ENCODE measurements at places on chromosomes 11 and 22.
A peak's percentile ranks its signal among the peaks of the same experiment; 100 is the strongest.

DNA sequence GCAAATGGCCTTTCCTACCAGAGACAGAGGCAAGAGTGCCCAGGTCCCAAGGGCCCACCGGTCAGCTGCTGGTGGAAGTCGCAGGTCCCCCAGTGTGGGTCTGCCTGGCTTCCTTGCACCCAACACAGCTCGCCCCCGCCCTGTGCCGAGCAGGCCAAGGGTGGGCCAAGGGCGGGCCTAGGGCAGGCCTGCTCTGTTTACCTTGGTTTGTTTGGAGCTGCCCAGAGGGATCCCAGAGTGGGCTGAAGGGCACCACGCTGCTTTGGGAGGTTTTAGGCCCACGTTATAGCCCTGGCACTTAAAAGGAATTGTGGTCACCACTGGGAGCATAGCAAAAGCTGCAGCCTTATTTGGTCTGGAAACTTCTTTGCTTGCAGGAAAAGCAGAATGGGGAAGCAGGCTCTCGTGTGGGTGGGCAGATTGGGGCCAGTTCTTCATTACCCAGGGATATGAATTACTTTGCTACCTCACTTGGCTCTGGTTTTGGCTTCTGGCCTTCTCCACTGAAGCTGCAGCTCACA lies 38.0 kb downstream of the MRGPRD start:
- no peak for DNase-seq

- no peak for DNase-seq
Observed at GRCh38 chr11:68081691-68082090, 39.5 kb downstream of the CHKA start.

GRCh38 chr22:46577368-46578249 lies 40.2 kb upstream of the CELSR1 start:
- no peak for DNase-seq

- DNase-seq: no peak
Observed at GRCh38 chr11:78786086-78786485, 211.4 kb upstream of the NARS2 start.

GRCh38 chr11:93715797-93716396 lies 25.4 kb downstream of the TAF1D start:
- no peak for DNase-seq

DNA sequence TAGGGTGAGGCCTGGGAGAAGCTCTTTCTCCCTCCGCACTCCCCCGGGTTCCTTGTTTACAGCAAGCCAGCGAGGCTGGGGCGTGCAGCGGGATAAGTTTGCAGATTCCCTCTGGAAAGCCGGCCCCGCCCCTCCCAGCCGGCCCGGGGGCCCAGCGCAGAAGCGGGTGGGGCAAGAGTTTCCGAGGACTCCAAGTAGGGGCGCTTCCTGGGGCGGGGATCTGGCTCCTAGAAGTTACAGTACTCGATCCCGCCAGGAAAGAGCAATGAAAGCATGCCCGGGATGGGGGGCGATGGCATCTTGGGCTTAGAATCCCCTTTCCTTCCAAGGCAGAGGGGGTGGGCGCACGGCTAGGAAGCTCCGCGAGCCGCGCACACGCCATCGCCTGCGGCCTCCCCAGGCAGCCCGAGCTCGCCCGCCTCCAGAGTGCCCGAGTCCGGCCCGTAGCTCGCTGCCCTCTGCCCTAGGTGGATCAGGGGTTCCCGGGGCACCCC lies 385 bp downstream of the TST start:
- peak; percentile 68 for DNase-seq

DNA sequence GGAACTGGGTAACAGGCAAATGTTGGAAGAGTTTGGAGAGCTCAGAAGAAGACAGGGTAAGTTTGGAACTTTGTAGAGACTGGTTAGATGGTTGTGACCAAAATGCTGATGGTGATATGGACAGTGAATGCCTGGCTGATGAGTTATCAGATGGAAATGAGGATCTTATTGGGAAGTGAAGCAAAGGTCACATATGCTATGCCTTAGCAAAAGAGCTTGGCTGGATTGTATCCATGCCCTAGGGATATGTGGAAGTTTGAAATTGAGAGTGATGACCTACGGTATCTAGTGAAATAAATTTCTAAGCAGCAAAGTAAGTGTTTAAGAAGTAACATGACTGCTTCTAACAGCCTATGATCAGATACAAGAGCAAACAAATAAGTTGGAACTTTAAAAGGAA lies 17.8 kb downstream of the BBOX1 start:
- no peak for DNase-seq

DNA sequence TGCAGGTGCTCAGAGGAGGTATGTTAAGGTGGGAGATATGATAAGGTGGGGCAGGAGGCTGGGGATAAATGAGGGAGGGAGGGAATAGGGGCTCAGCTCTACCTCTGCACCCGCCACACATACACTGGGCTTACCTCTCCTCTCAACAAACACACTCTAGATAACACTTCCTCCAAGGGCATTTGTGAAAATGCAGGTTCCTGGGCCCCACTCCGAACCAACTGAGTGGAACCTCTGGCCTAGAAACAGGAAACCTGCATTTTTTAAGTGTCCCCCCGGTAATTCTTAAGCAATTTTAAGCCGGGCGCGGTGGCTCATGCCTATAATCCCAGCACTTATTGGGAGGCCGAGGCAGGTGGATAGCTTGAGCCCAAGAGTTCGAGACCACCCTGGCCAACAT lies 46.5 kb upstream of the CD5 start:
- no peak for DNase-seq

DNA sequence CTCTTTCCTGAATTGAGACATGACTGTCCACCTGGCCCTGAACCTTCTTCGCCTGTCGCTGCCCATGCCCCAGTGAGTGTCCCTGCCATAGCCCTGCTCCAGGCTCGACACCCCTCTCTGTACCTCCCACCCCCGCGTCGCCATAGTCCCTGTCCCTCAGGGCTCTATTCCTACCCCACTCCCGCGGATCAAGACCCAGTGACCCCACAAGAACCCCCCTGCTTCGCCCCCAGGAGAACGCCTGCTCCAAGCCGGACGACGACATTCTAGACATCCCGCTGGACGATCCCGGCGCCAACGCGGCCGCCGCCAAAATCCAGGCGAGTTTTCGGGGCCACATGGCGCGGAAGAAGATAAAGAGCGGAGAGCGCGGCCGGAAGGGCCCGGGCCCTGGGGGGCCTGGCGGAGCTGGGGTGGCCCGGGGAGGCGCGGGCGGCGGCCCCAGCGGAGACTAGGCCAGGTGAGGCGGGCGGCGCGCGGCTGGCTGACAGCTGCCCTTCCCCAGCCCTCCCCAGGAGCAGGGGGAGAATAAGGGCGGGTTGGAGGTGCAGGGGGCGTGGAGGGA lies 5.6 kb downstream of the NRGN start:
- DNase-seq: no peak

DNA sequence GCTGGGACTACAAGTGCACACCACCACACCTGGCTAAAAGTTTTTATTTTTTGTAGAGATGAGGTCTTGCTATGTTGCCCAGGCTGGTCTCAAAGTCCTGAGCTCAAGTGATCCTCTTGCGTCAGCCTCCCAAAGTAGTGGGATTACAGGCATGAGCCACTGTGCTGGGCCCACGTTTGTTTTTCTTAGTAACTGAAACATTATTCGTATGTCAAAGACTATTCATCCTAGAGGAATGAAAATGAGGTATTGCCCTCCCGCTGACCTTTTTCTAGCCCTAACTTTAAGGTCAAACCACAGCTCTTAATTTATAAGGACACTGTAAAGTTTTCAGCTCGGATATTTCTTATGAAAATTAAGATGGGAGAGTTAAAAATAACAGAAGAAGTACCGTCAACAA lies 33.2 kb upstream of the PAX6 start:
- no peak for DNase-seq

DNA sequence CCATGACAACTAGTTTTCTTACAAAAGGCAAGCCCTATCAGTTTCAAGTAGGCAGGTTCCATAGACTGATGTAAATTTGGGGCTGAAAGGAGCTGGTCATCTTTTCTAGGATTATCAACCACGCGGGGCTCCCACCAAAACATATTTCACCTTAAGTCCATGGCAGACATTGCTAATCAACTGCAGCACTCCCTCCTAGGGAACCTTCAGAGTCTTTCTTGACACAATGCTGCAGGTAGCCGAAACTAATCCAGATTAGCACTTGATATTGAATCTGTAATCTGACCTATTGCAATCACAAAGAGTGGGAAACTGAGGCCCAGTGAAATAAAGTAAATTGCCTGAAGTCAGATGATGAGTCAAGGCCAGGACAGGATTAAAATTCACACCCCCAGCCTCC lies 32.5 kb downstream of the MN1 start:
- DNase-seq: no peak

DNA sequence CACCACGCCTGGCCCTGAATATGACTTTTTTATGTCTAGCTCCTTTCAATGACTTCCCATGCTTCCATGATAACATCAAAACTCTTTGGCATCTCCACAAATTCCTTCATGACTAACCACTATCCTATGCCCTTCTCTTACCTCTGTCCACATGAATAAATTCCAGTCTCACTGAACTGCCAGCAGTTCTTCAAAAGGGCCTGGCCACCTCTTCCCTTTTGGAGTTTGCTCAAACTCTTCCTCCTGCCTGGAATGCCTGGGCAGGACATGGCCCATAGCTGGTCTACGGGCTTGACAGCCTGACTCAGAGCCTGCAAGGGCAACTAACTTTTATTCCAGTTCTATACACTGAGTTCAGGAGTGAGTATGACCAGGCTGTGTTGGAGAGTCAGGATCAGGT lies 41.8 kb upstream of the ZBTB16 start:
- DNase-seq: no peak

DNA sequence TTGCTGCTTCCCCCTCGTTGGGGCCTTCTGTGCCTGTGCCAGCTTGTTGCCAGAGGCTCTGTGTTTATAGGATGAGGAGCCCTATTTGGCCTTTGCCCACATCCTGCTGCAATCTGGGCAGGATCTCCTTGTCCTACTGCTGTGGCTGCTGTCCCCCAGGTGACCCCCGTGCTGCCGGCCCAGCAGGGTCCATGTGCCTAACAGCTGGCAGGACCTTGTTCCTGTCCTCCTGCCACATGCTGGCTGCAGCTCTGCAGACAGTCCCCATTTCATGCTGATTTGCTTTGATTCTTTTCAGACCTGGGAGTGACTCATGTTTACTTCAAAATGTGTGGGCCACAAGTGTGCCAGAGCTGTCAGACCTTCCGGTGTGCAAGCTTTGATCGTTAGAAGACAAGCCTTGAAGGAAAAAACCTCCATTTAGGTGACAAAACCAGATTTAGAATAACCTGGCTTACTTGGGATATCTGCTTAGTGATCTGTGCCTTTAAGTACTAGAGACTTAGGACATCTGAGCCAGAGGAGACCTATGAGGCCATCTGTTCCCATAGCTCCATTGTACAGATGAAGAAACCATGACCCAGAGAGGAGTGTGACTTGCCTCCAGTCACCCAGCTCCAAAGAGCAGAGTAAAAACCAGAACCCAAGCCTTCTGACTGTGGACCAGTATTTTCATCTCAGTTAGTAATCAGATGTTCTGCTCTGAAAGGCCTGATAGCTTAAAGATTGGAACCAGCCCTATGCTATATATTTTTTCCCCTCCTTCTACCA lies 11.1 kb downstream of the NAV2 start:
- DNase-seq: peak; percentile 30

- peak; percentile 43 for DNase-seq
Observed at GRCh38 chr11:17575431-17576425, 28.7 kb downstream of the OTOG start.

GRCh38 chr11:117281159-117281558 lies 10.0 kb upstream of the BACE1-AS start:
- no peak for DNase-seq

- no peak for DNase-seq
Observed at GRCh38 chr11:2309251-2310072, 7.6 kb downstream of the TSPAN32 start.

GRCh38 chr11:313787-314553 lies at the start of gene IFITM1:
TSS of gene IFITM1 (plus strand) at chr11:314040. CDS start at chr11:314171, 131 bp downstream.
- DNase-seq: no peak

- DNase-seq: no peak
Observed at GRCh38 chr11:92976681-92977080, 7.2 kb downstream of the MTNR1B start.

GRCh38 chr11:116567721-116568242 lies 205.0 kb downstream of the BUD13 start:
- DNase-seq: no peak

DNA sequence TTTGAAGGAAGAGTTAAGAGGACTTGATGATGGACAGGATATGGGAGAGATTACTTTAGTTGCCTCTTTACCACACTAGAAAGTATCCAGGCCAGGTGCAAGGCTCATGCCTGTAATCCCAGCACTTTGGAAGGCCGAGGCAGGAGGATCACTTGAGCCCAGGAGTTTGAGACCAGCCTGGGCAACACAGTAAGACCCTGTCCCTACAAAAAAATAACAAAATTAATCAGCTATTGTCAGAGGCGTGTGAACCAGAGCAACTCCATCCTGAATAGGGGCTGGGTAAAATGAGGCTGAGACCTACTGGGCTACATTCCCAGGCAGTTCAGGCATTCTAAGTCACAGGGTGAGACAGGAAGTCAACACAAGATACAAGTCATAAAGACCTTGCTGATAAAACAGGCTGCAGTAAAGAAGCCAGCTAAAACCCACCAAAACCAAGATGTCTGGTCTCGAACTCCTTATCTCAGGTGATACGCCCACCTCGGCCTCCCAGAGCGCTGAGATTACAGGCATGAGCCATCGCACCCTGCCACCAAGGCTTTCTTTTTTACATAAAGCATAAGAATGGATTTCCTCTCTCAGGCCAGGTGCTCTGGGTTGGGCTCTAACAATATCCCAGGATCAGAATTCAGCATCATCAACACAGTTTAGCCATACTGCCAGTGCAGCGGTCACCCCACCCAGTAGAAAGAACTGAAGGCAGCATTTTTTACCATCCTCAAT lies 17.8 kb downstream of the PI4KA start:
- DNase-seq: no peak

Measured in ecto neural progenitor cell (in vitro differentiated cells).